ENCODE measurements at places on chromosomes 2 and 18.

GRCh38 chr2:45259547-45260160 lies 250.4 kb upstream of the SIX2 start:
- peaks cover 14% of the 10 kb centered on the region for H3K27me3 ChIP-seq
- H3K27ac ChIP-seq = no peak overlapping the region
- H3K4me1 ChIP-seq = peaks cover 86% of the 10 kb centered on the region
- 0 out of 2 replicates have a peak overlapping the region, but pooled peaks have one; percentile 9 for H3K4me3 ChIP-seq
- no peaks in the 10 kb centered on the region for H3K36me3 ChIP-seq
- DNase-seq = no peak

DNA sequence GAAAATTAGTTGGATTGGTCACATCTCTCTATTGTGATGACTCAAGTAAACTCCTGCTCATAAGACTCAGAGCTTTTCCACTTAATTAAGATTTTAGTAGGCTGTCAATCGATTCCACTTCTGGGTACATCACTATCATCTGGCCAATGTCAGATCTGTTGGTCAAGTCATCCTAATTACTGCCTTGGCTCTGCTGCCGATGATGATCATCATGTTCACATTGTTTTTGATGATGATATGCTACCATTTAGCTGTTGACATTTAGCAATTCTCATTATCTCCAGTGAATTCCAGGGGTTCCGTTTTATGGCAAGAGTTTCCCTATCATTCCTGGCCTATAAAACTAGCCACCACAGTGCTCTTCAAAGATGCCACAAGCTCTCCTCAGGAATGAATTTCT lies 253.4 kb downstream of the IKZF2 start:
- no peak overlapping the region for H3K4me3 ChIP-seq
- no peak overlapping the region for H3K27ac ChIP-seq
- no peaks in the 10 kb centered on the region for H3K36me3 ChIP-seq
- no peaks in the 10 kb centered on the region for H3K4me1 ChIP-seq

DNA sequence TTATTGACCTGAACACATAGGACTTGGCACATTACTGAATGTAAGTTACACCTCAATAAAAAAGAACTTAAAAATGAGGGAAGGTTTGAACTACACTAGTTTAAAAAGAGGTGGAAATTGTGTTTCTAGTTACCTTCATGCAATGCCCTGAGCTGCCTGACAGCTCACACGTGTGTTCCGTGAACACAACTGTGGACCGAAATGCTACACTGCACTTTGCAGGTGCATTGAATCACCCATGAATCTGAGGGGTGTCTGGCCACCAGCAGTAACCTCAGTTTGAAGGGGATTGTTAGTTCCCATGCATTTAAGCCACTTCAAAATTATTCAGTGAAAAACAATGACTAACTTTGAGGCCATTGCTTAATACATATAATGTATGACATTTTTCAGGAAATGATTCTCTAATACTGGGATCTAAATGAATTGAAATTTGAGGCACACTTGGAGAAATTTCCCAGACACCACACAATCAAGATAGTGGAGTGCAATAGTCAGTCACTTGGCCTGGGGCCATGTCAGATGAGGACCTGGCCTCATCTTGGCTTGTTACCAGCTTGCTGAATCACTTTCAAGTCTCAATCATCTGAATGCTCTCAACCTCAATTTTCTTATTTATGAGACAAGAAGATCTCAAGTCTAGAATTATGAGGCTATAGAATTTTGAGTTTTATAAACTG lies 59.3 kb downstream of the MYL12B start:
- no peaks in the 10 kb centered on the region for H3K27me3 ChIP-seq
- no peak overlapping the region for H3K4me3 ChIP-seq
- H3K36me3 ChIP-seq = no peaks in the 10 kb centered on the region
- H3K27ac ChIP-seq = no peak overlapping the region
- no peaks in the 10 kb centered on the region for H3K4me1 ChIP-seq
- no peak for DNase-seq

- no peak for DNase-seq
- no peak overlapping the region for H3K27ac ChIP-seq
- no peaks in the 10 kb centered on the region for H3K36me3 ChIP-seq
- H3K4me3 ChIP-seq = no peak overlapping the region
- H3K4me1 ChIP-seq = peaks cover 4% of the 10 kb centered on the region
Measured at GRCh38 chr2:119009110-119009509, 67.1 kb downstream of the MARCO start.

- DNase-seq = no peak
- no peak overlapping the region for H3K4me3 ChIP-seq
- no peak overlapping the region for H3K27ac ChIP-seq
- no peaks in the 10 kb centered on the region for H3K36me3 ChIP-seq
Measured at GRCh38 chr2:88843651-88844050, 152.2 kb downstream of the RPIA start.

DNA sequence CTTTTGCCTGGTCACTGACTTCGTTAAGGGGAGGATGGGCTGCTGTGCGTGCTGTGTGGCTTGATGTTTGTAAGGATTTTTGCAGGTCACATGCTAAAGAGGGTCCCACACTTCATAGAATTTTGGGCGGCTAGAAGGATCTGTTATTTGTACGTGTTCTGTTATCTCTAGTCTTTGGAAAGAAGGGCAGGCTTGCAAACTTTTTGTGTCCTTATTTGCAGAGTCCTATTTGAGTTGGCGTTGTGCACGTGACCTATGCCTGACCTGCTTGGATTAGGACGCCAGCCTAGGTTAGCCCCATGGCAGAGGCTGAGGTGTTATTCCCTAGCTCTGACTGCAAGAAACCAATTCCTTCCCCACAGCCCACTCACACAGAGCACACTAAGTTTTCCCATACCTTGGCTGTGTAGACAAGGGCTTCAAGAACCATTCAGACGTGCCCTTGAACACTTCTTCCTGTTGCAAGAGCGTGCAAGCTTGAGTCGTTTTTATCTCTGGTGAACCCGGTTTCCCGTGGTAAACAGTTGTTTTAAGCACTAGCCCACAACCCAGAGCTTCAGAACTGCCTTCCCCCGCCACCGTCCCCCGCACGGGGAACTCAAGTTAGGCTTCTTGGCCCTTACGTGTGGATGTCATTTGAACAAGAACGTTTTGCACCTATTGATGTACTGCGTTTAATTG lies 94.6 kb downstream of the LDLRAD4 start:
- peaks cover 20% of the 10 kb centered on the region for H3K4me1 ChIP-seq
- H3K27me3 ChIP-seq = no peaks in the 10 kb centered on the region
- peak; percentile 67 for DNase-seq
- H3K36me3 ChIP-seq = no peaks in the 10 kb centered on the region
